T1000 (cell line): ENCODE measurements at places on chromosomes 5 and 9.
A peak's percentile ranks its signal among the peaks of the same experiment; 100 is the strongest.

- no peak for DNase-seq
Measured at GRCh38 chr5:84272771-84273516, 111.7 kb downstream of the EDIL3 start.

GRCh38 chr9:76620996-76621395 is 143.2 kb upstream of the PCA3 start:
- no peak for DNase-seq

DNA sequence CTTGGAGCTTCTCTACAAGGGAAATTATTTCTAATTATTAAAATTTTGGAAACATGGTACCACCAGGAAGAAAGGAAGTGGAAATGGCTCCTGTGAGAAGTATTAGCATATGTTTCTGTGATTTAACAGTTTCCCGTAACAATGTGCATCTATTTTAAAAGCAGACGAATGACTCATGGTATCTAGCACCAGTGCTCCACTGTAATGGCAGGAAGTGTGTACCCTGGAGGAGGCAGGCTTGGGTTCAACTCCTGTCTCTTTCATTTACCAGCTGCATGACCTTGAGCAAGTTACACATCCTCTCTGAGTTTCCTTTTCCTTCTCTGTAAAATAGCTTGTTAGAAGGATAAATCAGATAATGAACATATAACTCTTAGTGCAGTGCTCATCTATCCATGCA is 41.0 kb upstream of the ANGPTL2 start:
- no peak for DNase-seq

DNA sequence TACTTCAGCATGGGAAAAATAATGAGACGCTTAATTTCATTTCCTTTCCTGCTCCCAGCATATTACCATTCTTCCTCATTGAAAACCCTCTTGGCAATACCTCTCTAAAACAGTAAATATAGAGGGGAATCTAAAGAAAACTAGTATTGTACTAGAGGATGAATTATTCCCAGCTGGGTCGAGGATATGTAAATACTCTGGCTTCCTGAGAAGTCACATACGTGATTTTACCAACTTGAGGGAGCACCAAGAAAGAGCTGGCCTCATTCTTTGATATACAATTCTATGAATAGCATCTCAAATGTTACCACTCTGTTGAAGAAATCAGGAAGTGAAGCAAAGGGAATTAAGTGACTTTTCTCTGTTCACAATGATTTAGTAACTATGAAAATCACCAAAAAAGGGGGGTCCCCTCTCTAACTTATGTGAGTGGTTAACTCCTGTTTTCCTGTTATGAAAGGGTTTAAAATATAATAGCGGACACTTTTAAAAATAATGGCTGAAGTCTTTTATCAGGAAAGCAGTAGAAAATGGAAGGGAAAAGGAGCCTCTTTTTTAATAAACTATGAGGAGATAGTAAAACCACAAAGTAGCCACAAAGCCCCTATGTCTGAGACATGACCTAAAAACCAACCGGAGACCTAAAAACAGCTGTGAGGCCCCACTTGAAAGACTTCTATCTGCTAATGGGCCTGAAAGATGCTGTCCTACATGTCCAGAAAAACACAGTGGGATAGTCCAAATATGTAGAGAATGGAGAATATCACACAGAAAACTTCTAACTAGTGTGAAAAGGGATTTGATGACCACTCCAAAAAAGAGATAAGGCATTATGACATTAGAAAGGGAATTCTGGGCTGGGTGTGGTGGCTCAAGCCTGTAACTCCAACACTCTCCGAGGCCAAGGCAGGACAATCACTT is 42.6 kb downstream of the LPAR1 start:
- no peak for DNase-seq

DNA sequence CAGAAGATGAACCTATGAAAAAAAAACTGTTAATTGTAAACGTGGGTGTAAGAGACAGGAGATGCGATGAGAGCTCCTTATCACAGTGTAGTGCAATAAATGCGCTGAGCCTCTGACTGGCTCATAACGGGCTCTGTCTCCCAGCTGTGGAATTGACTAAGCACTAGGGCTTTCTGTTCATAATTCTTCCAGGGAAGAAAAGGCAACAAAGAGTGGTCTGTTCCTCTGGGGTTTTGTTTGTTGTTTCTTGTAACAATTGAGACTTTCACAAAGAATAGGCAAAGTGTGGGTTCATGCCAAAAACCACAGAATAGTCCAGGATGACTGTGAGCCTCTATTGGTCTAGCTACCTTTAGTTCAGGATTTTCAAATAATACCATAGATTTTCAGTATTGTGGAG is 39.4 kb downstream of the UBE2QL1 start:
- DNase-seq = no peak

- DNase-seq = no peak
Measured at GRCh38 chr5:168879929-168880328, 300.8 kb upstream of the PANK3 start.

- DNase-seq = no peak
Measured at GRCh38 chr9:6818292-6818922, 60.6 kb downstream of the KDM4C start.

DNA sequence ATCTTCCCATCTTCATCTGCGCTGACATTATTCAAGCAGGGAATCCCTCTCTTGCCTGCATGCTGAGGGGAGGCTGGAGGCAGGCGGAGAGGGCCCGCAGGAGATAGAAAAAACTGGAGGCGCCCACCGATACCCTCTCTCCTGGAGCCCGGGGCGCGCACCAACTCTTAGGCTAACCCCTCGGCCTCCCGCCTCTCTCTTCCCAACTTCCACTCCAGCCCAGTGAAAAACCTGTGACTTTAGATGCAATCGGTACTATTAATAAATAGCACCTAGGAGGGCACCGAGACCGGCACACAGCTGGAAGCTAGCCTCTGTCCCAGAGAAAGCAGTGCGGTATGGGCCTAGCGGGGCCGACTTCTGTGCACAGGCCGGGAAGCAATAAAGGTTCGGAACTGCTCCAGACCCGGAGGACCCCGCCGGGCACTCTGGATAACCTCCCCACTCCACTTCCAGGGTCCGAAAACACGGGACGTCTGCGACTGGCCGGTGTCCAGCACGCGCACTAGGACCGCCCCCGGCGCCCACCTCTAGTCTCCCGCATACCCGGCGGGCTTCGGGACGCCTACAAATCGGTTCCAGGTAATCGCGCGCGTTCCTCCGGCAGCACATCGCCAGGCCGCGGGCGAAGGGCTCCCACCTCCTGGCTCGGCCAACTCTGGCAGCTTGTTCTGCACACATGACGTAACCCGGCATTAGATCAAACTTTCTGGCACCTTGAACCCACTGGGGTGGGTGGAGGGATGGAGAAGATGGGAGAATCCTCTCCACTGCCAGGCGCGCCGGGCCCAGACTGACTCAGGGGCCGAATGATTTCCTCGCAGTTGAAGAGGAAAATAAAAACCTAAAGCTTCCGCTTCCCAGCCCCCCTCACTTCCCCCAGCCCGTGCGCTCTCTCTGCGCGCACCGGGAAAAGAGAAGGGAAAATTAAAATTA is 1.4 kb downstream of the EFNA5 start:
- peak; percentile 11 for DNase-seq

DNA sequence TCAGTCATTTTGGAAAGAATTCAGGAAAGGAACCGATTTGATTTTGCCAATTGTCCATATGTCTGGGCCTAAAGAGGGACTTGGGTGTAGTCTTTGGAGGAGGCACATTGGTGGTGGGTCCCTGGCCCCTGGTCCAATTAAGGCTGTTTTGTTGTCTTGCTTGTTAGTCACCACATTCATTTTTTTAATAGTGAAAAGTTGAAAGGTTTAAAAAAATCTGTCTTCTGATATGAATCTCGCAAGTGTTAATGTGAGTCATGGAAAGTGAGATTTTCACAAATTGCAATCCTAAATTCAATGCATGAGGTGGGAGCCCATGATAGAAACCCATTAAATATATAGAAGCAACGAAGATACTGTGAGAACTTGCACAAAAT is 165.9 kb upstream of the OTULINL start:
- no peak for DNase-seq

GRCh38 chr5:102975045-102975444 is 144.9 kb downstream of the GIN1 start:
- DNase-seq = no peak

DNA sequence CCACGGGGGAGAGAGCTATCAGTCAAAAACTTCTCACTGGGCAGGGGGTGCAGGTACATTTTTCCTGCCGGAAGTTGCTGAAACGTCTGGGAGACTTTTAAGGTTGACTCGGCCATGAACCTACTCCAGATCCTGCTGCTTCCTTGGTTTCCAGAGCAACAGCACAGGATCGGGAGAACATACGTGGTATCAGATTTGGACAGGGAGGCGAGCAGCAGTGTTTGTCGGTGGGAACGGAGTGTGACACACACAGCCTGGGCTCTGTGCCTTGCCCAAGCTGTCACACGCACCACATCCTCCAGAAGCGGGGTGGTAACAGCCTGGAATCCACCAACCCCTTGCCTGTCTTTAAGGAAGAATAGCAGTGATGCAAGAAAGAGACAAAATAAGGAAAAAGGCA is 276.5 kb downstream of the SLIT3 start:
- DNase-seq = no peak

DNA sequence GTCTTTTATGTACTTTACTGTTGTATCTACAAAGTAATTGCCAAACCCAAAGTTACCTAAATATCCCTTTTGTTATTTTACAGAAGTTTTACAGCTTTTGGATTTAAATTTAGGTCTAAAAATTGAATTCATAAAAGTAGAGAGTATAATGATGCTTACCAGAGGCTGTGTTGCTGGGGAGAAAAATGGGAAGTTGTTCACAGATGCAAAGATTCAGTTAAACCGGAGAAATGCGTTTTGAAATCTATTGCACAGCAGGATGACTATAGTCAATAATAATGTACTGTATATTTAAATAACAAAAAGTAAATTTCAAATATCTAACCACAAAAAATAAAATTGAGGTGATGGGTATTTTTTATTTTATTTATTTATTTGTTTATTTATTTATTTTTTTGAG is 2.6 kb upstream of the ANKRD18A start:
- no peak for DNase-seq

DNA sequence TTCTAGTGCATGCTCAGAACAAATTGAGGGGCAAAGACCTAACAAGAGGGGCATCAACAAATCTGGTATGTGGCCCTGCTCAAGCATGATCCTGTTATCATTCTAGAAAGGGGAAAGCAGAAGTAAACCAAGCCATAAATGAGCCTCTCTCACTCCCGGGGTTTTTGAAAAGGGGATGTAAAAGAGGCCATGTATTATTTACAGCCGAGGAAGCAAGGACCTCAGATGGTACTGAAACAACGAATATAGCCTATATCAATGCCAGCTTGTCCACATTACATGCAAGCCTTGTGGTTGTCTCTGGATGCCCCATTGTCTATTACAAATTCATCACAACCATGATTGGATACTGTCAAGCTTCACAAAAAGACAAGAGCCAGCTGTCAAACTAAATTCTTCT is 211.3 kb downstream of the DCP2 start:
- DNase-seq = no peak

GRCh38 chr5:127863610-127864395 is 160.6 kb downstream of the CCDC192 start:
- no peak for DNase-seq

GRCh38 chr5:8363138-8363537 is 494.2 kb downstream of the MTRR start:
- no peak for DNase-seq

DNA sequence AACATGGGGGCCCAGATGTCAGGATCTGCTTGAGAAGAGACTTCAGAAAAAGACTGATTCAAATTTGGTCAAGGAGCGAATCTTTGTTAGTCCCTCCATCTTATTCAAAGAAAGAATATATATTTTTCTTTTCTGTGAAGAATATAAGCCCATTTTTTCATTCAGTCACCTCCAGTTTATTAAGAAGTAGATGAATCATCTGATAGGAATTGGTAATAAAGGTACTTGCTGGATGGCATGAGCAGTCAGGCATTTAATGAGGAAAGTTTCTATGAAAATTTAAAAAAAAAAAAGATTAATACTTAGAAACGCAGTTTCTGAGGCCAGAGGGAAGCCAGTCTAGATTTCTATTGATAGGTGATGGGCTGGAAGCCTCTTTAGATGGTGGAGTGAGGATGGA is 373.1 kb upstream of the SMC2 start:
- DNase-seq = no peak

DNA sequence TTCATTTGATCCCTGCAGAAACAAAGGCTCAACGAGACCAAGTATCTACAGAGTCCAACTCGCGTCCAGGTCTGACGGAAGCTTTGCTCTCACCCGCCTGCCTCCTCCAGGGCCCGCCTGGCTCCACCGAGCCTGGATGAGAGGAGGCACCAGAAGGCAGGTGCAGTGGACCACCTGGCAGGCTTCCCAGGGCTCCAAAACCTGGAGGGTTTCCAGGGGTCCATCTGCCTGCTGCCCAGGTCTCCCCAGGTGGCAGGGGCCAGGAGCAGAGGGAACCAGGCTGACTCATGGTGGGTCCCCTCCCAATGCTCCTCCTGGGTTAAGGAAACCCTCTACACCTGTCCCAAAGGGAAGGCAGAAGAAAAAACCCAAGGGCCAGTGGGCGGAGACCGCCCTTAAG is 59.5 kb downstream of the VAV2 start:
- DNase-seq = no peak

DNA sequence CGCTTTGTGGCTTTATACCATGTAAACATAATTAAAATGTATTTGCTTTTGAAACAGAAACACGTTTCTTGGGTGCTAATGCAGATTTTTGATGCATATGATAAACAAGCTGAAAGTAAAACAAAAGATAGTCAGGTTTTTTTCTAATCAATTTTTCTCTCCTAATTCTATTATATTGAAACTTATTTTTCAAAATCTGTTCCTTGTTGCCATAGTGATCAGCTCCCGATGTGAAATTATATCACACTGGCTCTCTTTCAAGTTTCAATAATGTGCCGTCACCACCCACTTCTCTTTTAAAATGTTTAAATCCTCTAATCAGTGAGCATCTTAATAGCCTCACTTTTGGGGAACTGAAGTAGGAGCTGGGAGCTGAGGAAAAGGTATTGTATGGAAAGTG is 36.4 kb upstream of the DAPK1 start:
- no peak for DNase-seq

DNA sequence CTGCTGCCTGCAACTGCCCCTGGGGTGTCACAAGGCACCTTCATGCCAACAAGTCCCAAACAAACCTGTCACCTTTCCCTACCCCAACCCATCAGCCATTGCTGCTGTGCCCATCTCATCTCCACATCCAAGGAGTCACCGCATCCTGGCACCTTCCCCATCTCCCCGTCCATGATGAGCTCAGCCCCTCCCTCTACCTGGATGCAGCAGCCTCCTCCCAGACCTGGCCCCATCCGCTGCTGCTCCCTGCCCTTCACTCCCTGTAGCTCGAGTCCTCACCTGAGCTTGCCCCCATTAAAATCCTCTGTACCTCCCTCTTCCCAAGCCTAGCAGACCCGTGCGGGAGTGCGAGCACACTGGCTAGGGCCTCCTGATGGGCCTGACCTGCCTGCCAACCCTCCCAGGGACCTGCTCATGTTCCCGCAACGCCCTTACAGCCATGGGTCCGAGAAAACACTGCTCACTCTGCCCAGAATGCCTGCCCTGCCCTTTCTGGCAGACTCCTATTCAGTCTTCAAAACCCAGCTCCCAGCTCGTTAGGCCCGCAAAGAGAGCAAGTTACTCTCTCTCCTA is 110.6 kb downstream of the ADAMTS2 start:
- no peak for DNase-seq

DNA sequence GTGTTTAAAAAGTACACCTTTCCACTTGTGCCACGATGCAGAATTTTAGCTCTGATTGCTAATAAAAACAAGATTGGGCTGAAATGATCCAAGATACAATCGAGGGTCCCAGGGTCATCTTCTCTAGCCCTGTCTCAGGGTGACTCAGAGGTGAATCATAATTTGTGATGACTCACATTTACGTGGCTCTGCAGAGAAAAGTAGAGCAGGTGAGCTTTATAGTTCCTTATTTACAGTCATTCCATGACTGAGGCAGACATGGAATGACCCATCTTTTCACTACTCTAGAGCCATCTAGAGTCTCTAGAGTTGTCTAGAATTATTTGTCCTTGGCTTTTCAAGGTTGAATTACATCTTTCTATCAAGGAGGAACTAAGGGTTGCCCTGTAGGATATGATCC is 155.2 kb downstream of the GAS1 start:
- DNase-seq = peak; percentile 2
